NCI-H1105 treated with DMSO at 0.1 percent for 48 hours (cell line): ENCODE measurements at places on chromosomes 11 and 22.
A peak's percentile ranks its signal among the peaks of the same experiment; 100 is the strongest.

- peak; percentile 82 for DNase-seq
Measured at GRCh38 chr11:72814286-72815109, at the start of gene ATG16L2. Gene ATG16L2 (plus strand): TSS chr11:72814411. CDS start chr11:72814446, 35 bp downstream.

- no peak for DNase-seq
Measured at GRCh38 chr11:131518305-131518838, 148.0 kb downstream of the NTM start.

GRCh38 chr11:117279711-117280376 is 11.3 kb upstream of the BACE1-AS start:
- no peak for DNase-seq

- DNase-seq: peak; percentile 84
Measured at GRCh38 chr11:75198278-75198973, 42.1 kb upstream of the TPBGL start.

DNA sequence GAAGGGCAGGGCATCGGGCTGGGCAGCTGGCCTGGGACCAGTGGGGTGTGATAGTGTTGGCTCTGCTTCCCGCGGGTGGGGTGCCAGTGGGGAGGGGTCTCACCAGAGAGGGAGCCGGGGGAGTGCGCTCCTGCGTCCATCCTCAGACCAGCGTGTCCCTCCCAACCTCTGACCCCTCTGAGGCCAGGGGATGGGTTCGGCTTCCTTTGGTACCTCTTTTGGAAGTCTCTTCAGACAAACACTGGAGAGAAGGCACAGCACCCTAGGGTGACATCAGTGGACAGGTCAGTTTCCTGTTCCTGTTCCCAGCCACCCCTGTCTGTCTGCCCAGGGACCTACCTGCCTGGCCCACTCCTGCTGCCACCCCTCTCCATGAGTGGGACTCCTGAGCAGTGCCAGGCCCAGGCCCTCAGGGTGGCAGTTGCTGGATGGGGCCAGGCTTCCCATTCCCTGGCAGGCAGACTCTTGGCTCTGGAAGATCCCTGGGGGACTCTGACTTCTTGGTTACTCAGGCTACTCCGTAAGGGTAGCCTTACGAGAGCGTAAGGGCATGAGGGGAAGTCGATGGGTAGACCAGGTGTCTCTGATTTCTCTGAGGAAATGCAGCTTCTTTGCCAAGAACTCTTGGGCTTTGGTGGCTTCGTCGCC is 2.6 kb downstream of the TAGLN start:
- DNase-seq: no peak

DNA sequence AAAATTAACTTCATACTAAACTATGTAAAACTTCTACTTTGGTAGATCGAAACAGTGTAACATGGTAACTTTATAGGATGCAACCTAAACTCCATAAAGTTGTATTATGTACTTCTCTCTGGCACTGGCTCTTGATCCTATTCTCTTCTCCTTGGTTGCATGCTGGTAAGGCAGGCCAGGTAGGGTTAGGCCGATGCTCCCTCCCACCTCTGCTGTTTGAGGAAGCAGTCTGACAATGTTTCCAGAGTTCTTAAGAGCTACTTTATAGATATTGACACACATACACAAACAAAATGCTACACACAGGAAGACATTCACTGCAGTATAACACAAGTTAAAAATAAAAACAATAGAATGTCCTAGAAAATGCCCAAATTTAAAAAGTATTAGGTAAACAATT is 22.5 kb downstream of the CTSC start:
- no peak for DNase-seq

DNA sequence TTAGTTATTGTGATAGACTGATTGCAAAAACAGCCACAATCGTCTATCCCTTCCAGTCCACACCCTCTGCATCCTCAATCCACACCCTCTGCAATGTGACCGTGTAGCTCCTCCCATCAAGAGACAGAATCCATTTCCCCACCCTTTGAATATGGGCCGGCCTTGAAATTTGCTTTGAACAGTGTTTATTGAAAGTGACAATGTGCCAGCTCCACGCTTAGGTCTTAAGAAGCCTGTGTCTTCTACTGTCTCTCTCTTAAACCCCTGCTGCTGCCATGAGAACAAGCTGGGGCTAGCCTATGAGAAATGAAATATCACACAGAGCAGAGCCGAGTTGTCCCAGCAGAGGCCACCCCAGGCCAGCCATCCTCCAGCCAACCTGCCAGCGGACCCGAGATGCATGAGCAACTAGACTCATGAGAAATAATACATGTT is 22.3 kb upstream of the MICAL2 start:
- no peak for DNase-seq

DNA sequence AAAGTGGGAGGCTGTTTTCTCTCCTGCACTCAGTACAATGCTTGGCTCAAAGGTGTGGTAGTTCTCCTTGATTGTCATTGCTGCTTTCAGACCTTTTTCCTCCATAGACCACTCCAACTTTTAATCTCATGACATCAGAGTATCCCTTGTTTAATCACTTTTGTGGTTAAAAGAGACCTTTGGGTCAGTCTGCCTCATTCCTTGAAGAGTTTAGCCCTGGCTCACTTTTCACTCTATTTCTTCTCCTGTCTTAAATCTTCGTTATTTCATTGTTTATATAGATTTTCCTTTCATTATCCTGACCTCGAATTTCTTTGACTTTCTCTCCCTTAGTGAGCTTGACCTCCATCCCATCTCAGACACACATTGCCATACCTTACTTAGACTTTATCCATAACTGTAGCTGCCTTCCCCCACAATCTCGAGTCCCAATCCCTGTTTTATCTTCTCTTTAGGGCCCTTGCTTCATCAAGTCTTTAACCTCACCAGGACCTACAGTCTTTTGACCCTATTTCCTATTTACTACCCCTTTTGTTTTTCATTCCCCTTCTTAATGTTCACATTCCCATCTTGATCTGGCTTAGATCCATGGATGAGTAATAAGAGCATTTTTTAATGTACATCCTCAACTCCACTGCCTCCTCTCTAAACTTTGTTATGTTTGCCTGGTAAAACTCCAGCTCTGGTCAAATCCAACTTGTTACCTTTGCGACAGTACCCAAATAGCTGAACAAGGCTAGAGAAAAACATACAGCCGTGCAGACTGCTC is 9.5 kb downstream of the ATXN10 start:
- DNase-seq: no peak

DNA sequence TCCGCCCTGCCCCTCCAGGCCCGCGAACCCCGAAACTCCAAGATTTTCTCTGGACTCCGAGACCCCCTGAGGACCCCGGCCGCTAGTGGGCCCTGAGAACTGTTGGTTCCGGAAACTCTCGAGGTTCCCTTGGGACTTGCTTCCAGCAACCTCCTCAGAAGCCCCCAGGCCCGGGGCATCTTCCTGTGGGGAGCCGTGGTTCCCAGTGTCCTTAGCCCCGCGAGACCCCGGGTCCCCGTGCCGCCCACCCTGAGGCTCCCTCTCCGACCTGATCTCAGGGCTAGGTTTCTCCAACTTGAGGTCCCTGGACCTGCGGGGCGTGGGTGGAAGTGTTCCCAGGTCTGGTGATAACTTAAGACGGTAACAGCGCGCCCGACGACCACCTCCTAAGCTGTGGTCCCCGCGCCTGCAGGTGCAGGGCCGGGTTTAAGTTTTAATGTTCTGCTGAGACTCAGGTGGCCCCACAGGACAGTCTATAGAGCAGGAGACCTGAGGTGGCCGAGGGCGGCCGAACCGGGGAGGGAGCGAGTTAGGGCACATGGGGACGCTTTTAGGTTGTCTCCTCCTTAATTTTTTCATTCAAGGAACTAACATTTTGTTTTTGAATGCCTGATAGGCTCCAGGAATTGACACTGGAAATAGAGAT is 720 bp downstream of the FAM118A start:
- no peak for DNase-seq

DNA sequence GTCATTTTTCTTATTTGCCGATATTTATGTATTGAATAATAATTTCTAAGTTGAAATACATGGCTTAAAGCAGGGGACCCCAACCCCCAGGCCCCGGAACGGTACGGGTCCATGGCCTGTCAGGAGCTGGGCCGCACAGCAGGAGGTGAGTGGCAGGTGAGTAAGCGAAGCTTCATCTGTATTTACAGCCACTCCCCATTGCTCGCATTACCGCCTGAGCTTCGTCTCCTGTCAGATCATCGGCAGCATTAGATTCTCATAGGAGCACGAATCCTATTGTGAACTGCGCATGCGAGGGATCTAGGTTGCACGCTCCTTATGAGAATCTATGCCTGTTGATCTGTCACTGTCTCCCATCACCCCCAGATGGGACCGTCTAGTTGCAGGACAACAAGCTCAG is 4.5 kb downstream of the ZMAT5 start:
- DNase-seq: no peak
